HEK293T (cell line): ENCODE measurements at places on chromosomes 5 and 9.
A peak's percentile ranks its signal among the peaks of the same experiment; 100 is the strongest.

- no peak for DNase-seq
Observed at GRCh38 chr9:129446828-129447550, 173.9 kb downstream of the C9orf50 start.

GRCh38 chr5:78533356-78533755 lies 115.2 kb downstream of the LHFPL2 start:
- DNase-seq = no peak

GRCh38 chr5:9348401-9348996 lies 197.4 kb downstream of the SEMA5A start:
- DNase-seq = no peak

- DNase-seq = no peak
Observed at GRCh38 chr5:2857837-2858236, 106.4 kb upstream of the IRX2 start.

GRCh38 chr9:107502464-107502863 lies 12.9 kb upstream of the KLF4 start:
- DNase-seq = no peak

- DNase-seq = peak; percentile 79
Observed at GRCh38 chr5:31809050-31809870, 170.3 kb downstream of the PDZD2 start.

- no peak for DNase-seq
Observed at GRCh38 chr5:60893521-60893920, 49.5 kb upstream of the ELOVL7 start.

- DNase-seq = no peak
Observed at GRCh38 chr5:91864962-91865361, 481.8 kb upstream of the ARRDC3 start.

DNA sequence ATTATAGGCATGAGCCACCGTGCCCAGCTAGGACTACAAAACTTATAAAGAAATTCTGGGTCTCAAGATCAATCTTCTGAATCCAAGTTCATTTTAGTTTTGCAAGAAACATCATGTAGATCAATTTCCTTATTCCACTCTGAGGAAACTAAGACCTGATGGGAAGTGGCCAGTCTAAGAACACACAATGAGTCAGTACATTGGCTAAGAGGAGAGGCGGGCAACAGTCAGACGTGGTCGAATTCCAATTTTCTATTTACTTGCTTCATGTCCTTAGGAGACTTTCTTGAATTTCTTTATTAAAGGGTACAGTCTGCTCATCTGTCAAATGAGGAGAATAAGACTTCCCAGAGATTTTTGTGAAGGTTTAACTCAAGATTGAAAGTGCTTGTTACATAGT lies 432.1 kb upstream of the BRINP1 start:
- no peak for DNase-seq

DNA sequence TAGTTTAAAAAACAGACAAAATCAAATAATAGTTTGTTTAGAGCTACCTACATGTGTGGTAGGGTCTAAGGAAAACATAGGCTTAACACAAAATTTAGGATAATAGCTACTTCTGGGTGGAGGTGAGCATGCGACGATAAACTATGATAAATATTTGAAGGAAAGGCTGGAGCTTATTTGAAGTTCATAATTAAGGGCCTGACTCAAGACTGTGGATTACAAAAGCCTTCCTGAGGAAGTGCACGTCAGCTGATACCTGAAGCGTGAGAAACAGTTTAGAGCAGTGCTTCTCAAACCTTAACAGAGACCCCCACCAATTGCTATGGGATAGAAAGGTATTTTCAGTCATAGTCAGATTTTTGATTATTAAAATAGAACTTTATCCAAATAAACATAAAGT lies 20.4 kb upstream of the UBLCP1 start:
- DNase-seq = no peak

DNA sequence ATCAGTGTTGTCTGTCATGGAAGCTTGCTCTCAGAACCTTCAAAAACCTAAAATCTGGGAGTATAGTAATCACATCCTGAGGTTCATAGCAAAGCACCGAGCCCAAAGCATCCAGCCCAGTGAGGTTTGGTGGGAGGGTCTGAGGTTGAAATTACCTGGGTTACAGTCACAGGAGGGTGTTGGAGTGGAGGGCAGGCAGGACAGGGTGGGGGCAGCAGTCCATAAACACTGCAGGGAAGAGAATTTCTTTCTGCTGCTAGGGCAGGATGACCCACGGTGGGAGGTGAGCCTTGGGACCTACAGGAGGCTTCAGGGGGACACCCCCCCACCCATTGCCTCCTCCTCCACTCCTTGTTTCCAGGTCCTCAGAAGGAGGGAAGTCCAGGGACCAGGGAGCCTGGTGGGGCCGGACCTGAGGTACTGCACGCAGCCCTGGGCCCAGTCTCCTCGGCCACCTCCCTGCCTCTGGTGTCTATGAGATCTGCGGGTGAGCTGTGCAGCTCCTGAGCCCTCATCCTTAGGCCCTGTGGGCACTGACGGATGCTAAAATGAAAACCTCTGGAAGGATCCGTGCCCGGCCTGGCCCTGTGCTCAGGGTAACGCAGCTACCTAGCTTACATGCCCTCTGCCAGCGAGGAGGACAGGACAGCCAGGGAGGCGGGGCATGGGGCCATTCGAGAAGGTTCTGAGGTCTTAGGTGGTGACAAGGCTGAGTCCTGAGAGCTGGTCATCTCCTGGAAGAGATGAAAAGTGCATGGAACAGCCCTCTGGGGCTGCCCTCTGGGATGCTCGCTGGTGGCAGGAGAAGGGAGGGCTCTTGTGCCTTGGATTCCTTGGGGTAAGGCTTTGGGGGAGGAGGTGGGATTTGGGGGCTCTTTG lies 1.8 kb upstream of the ADCY2 start:
- no peak for DNase-seq

GRCh38 chr5:141816598-141817399 lies 61.4 kb downstream of the PCDH1 start:
- no peak for DNase-seq

DNA sequence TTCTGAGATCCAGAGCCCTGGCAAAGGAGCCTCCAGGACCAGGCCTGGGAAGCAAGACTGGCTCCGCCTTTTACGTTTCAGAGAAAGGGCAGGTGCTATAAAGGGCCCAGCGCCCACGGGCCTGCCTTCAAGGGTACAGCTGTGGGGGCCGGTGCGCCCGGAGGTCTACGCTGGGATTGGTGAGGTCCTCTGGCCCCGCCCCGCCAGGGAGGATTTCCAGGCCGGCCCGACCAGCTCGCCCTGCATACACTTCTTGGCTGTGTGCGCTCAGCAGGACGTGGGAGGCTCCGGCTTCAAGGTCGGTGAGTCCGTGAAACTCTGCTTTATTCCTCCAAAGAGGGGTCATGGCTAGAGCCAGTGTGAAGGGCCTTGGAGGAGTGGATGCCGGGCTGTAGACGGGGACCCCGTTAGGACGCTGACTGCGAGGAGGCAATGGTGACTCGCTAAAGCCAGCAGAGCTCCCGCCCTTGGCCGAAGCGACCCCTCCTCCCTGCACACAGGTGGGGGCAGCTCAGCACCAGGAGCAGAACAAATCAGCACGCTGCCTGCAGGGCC lies at the start of gene CKMT2:
Gene CKMT2, plus strand, starts transcription at position 243 of the 555 bp plus-strand sequence. CDS start 17,811 bp downstream, outside the sequence.
- no peak for DNase-seq

- DNase-seq = no peak
Observed at GRCh38 chr9:126283799-126284465, 42.7 kb upstream of the MVB12B start.

GRCh38 chr5:54226215-54226614 lies 84.2 kb downstream of the ARL15 start:
- no peak for DNase-seq

DNA sequence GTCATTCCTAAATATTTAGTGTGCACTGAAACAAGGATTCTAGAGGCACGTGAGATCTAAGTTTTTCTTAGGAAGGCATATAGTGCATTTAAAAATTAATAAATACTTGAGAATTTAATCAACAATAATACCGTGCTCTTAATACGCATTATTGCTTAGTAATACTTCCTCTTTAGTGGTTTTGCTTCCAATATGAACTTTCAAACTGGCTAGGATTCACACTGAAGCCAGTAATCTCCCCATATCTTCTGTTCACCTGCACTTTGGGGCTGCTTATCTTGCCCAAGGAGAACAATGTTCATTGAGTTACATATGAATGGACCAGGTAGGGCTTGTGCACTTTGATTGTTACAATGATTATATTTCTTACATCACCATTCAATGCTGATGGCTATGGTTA lies 180.5 kb upstream of the RIOK2 start:
- DNase-seq = no peak

DNA sequence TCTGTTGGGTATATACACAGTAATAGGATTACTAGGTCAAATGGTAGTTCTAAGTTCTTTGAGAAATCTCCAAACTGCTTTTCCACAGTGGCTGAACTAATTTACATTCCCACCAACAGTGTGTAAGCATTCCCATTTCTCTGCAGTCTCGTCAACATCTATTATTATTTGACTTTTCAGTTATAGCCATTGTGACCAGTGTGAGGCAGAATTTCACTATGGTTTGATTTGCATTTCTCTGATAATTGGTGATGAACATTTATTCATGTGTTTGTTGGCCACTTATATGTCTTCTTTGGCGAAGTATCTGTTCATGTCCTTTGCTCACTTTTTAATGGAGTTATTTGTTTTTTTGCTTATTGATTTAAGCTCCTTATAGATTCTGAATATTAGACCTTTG lies 596.2 kb upstream of the DAB2 start:
- no peak for DNase-seq

DNA sequence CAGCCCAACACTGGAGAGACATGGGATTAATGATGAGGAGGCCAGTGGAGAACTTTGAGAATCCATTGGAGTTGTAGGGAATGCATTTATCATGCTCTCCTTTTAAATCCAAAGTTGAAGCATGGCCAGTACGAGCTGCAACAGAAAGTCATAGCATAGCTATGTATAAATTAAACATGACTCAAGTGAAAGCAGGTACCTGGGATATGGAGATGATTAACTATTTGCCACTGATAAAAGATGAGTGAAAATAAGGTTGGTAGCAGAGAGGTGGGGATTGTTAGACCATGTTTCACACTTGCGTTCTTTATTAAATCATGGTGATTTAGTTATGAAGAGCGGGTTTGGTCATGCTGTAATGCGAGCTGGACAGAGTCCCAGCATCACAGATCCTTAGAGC lies 189.6 kb downstream of the ARHGEF28 start:
- no peak for DNase-seq

GRCh38 chr5:86143837-86144236 lies 473.9 kb upstream of the COX7C start:
- DNase-seq = peak; percentile 14

DNA sequence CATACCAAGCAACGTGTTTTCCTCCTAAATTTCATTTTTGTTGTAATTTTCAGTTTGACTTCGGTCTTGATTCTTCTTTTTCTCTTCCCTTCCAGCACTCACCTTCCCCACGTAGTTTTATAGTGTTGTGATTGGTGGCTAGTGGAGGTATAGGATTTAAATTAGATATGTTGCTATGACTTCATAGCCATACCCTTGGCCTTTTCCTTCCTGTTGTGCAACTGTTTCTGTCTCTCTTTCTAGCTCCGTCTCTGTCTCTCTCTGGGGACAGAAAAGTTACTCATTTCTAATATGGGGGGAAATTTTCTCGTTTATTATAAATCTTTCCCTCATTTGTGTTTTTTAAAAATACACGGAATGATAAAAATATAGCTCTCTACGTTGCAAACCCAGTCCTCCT lies 20.6 kb upstream of the C5orf24 start:
- DNase-seq = no peak

- no peak for DNase-seq
Observed at GRCh38 chr9:30697958-30698357, 1686.5 kb upstream of the ACO1 start.

GRCh38 chr5:174489215-174489614 lies 235.2 kb upstream of the MSX2 start:
- DNase-seq = no peak

GRCh38 chr5:123262216-123262823 lies 160.9 kb downstream of the CEP120 start:
- DNase-seq = no peak

GRCh38 chr5:3394891-3395599 lies 200.6 kb upstream of the IRX1 start:
- no peak for DNase-seq

- no peak for DNase-seq
Observed at GRCh38 chr5:151267491-151268260, 14.7 kb downstream of the GM2A start.

DNA sequence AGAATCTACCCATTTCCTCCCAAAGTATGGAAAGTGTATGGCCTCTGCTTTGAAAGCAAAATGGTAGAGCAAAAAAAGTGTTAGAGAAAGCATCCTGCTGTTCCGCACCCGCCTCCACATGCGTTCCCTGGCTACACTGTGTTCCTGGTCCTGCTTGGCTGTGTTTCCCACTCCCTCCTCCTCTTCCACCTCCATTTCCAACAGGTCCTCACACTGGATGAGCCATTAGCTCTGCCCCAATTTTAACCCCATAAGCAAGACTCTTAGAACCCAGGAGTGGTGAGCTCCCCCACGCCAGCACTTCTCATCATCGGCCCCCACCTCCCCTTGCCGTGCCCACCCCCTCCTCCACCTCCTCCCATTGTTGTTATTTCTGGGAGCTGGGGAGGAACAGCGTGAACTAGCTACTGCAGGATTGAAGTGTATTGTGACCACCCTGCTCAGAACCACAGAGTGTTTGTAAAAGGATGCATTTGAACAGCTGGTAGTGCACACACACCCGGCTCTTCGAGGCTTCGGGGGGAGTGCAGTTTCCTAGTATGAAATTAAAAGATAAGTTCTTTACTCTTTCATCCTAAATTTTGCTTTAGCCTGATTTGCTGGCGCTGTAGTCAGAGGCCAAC lies 120.0 kb downstream of the PDZD2 start:
- DNase-seq = no peak

DNA sequence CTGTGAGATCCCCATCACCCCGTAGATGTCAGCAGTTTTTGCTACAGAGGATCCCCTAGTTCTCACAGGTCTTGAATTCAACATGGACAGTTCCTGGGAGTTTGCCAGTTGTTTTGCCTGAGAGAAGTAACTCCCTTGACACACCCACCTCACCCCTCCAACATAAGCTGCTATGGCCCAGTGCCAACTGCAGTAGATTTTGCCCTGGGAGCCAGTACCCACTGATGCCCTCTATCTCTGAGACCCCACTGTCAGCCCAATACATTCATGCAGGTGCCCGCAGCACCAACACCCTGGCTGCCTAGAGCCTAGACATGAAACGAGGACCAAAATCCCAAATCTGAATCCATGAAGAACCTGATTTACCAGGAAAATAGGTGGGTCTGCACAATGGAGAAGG lies 583.9 kb upstream of the CTNND2 start:
- DNase-seq = no peak

DNA sequence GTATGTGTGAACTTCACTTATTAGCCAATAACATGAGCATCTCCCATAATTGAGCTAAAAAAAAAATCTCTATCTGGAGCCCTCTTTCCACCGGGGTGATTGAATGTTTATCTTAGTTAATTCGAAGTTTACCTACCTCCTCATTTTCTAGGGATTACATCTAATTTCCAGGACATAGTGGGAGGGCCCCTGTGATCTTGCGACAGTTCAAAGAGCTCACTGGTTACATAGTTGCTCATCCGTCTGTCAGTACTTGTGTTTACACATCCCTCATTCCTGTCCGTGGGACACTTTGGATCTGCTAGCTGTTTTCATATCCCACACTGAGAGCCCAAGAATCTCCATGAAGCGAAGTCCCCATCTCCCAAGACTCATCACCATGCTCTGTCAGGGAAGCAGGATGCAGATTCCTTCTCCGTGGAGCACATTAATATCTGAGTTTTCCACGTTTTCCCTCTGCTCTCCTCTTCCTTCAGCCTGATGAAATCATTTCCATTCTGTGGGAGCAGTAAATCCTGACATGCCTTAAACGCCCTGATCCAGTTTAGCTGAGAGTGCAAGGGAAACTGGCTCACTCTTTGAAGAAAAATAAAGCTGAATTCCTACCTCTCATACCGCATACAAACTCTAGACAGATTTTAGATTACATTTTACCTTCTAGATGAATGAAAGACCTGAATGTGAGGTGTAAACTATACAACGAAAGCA lies 10.2 kb upstream of the SFXN1 start:
- no peak for DNase-seq
